ENCODE measurements at places on chromosomes 12 and 14.
A peak's percentile ranks its signal among the peaks of the same experiment; 100 is the strongest.

DNA sequence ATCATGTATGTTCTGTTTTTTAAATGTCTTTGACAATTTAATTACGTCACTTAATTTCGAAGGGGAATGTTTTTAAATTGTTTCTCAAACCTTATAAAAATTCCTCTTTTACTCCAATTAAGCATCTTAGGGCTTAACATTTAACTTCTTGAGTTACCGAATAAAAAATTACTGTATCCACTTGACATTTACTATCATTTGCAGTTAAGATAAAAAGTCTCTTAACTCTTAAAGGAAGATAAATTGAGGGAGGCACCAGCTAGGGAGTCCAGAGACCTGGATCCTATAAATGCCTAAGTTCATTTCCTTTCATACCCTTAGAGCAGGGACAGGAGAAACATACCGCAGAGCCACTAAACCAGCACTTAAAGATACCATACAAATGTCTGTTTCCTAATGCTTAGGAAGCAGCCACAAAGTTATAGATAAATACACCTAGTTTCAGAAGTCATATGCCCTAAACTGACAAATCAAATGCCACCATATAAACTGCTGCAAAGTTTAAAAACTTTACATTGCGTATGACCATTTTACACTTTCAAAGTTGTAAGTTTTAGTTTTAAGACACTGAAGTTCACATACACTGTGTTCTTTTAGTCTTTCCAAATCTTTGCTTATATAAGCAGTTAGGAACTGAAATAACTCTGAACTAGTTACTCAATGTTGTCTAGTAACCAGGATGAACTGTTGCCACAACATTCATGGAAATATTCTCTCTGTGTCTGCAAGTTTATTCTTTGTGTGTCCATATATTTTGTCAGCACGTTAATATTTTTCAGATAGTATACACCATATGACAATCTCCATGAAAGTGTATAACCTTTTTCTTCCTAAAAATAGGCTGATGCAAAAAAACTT is 71.2 kb downstream of the GALNT4 start:
- DNase-seq, result no peak

GRCh38 chr12:41881891-41882805 is 262.5 kb downstream of the GXYLT1 start:
- DNase-seq, result no peak

GRCh38 chr12:18130851-18131250 is 40.9 kb upstream of the RERGL start:
- no peak for DNase-seq

DNA sequence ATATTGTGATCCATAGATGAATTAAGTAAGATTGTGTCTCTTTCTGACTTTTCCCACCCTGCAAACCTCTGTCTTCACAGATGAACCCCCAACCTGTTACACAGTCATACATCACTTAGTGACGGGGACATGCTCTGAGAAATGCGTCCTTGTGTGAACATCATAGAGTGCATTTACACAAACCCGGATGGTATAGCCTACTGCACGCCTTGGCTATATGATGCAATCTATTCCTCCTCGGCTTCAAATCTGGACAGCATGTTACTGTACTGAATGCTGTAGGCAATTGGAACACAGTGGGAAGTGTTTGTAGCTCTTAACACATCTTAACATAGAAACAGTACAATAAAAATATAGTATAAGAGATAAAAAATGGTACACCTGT is 7.4 kb upstream of the TESPA1 start:
- DNase-seq, result no peak

DNA sequence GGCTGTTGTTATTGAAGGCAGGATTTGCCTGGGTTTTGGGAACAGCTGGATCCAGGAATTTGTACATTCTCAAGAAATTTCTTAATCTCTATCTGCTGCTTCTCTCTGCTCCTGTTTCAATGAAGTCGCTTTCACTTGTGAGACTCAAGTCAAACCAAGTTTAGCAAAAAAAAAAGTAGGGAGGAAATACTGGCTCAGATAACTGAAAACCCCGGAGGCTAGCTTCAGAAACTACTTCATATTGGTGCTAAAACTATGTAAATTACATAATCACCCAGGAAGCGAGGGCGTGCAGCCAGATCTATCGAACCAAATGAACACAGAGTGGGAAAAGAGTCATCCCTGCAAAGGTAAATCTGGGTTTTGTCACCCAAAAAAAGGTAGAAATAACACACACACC is 68.3 kb upstream of the FICD start:
- DNase-seq, result no peak

DNA sequence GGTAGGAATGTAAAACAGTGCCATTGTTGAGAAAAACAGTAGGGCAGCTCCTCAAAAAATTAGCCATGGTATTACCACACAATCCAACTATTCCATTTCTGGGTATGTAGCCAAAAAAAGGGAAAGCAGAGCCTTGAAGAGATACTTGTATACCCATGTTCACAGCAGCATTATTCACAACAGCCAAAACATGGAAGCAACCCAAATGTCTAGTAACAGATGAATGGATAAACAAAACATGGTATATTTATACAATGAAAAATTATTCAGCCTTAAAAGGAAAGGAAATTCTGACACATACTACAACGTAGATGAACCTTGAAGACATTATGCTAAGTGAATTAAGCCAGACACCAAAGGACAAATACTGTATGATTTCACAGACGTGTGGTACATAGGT is 67.6 kb upstream of the GNG2 start:
- no peak for DNase-seq

GRCh38 chr12:47141459-47141858 is 61.7 kb upstream of the AMIGO2 start:
- DNase-seq, result no peak

- DNase-seq, result no peak
Measured at GRCh38 chr12:43638806-43639205, 86.8 kb upstream of the ADAMTS20 start.

GRCh38 chr12:101372431-101372830 is 35.1 kb downstream of the ARL1 start:
- DNase-seq, result no peak

GRCh38 chr14:48035836-48036235 is 360.4 kb upstream of the MDGA2 start:
- peak; percentile 76 for DNase-seq

GRCh38 chr12:51972849-51973273 is 21.4 kb downstream of the ACVR1B start:
- DNase-seq, result no peak

GRCh38 chr12:122355706-122356105 is 66.8 kb downstream of the CLIP1 start:
- no peak for DNase-seq

- no peak for DNase-seq
Measured at GRCh38 chr12:55675666-55676065, 32.0 kb downstream of the ITGA7 start.

GRCh38 chr14:94673071-94673470 is 60.9 kb downstream of the SERPINA3 start:
- no peak for DNase-seq

DNA sequence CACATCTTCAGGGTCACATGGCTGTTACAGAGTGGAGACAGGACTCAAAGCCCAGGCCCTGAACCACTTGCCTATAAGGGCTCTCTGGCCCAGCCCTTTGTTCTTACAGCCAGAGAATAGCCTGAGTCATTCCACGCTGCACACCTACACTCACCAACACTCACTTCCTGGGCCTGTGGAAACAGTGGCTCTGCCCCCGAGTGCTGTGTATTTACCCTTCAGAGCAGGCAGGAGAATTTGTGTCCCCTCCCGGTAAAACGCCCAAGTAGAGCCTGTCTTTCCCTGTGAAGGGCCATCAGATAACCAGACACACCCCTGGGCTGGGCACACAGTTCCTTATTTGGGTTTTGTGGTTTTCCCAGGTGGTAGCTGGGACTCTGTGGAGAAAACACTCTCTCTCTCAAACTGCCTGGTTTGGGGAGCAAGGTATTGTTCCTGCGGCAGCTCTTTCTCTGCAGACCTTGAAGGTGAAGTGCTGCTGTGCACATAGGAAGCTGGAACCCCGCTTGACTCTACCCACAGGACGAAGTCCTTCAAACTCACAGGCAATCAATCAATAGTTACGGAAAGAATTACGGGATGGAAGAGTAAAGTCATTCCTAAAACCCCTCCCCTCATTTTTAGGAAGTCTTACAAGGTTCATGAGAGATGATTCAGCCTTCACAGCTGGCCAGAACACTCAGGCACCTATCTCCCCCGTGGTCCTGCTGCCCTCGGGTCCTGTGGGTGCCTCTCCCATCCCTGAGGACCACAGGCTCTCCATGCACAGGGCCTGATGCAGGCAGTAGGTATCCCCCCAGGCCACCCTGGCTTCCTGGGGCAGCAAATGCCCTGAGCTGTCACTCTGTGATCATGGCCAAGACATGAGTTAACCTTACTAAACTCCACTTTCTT is 20.3 kb downstream of the FIGNL2 start:
- DNase-seq, result no peak

DNA sequence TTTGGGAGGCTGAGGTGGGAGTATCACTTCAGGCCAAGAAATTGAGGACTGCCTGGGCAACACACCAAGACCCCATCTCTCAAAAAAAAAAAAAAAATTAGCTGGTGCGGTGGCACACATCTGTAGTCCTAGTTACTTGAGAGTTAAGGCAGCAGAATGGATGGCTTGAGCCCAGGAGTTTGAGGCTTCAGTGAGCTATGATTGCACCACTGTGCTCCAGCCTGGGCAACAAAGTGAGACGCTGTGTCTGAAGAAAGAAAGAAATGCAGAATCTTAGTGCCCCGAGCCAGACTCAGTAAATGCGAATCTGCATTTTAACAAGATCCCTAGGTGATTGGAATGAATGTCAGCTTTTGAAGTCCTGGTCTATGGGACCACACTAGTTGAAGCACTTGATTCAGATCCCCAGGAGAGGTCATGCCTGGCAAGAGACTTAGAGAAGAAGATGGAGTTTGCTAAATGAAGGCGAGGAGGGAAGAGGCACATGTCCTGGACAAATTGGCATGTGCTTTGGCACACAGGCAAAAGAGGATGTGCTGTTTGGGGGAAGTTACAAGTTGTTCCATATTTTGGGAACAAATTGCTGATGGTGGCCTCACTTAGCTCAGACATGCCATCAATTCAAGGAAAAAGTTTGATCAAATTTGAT is 56.6 kb downstream of the DRAM1 start:
- DNase-seq, result no peak

GRCh38 chr12:122965321-122965751 is 927 bp downstream of the ABCB9 start:
- DNase-seq, result no peak

GRCh38 chr12:88834226-88834625 is 254.0 kb upstream of the KITLG start:
- DNase-seq, result no peak

- DNase-seq, result no peak
Measured at GRCh38 chr14:52895000-52895399, 55.9 kb downstream of the FERMT2 start.

DNA sequence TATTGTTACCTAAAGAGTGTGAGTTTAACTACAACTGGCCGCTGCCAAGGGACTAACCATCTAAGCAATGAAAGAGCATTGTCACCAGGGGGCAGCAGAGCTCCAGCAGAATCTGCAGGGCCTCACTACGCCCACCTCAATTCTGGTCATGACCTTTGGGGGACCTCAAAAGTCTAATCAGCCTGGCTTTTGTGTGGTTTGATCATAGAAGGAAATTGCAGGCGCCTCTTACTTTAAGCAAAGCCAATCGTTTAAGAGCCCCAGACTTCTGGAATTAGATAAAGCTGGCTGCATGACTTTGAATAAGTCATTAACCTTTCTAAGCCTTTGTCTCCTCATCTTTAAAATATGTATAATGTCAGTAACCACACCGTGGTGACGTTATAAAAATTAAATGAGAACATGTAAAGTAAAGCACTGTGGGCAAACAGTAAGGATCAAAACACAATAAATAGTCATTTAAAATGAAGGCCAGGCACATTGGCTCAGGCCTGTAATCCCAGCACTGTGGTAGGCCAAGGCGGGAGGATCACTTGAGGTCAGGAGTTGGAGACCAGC is 58.6 kb downstream of the TBX3 start:
- DNase-seq, result peak; percentile 50

DNA sequence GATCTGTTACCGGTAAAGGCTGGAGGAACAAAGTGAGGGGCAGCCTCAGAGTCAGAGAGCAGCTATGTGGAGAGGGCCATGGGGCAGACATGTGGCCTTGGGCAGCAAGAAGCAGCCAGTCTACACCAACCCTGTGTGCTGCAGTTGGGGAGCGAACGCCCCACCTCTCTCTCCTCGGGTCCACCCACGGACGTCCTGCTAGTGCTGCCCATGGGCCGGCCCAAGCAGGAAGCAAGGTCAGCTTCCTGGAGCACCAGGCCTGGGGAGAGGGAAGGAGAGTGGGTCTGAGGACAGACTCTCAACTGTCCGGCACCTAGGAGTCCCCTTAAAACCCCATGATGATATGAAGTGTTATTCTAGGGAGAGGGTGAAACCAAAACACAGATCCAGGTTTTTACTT is 254.8 kb upstream of the FKBP4 start:
- DNase-seq, result no peak

DNA sequence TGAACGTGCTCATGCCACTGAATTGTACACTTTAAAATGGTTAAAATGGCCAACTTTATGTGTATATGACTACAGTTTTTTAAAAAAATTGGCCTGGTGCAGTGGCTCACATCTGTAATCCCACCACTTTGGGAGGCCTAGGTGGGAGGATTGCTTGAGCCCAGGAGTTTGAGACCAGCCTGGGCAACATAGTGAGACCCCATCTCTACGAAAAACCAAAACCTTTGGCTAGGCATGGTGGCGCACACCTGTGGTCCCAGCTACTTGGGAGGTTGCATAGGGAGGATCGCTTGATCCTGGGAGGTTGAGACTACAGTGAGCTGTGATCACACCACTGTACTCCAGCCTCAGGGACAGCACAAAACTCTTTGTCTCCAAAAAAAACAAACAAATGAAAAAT is 5.3 kb downstream of the BRI3BP start:
- no peak for DNase-seq

DNA sequence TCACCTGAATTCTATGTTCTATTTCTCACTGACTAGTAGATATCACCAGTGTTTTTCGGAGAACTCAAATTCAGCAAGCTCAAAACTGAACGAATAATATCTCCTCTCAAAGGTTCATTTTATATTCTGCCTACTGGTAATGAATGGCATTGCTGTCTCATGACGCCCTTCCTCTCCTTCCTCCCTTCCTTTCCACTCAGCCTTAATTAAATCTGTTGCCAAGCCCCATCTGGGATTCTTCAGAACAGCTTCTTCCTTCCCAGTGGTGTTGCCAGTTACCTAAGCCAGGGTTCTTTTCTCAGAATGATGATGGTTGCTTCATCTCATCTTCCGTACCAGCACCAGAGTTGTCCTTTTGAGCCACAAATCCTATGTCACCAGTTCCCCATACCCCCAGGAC is 143.2 kb downstream of the SYNE2 start:
- DNase-seq, result no peak

GRCh38 chr14:69036757-69037506 is 57.8 kb upstream of the ACTN1 start:
- DNase-seq, result no peak

DNA sequence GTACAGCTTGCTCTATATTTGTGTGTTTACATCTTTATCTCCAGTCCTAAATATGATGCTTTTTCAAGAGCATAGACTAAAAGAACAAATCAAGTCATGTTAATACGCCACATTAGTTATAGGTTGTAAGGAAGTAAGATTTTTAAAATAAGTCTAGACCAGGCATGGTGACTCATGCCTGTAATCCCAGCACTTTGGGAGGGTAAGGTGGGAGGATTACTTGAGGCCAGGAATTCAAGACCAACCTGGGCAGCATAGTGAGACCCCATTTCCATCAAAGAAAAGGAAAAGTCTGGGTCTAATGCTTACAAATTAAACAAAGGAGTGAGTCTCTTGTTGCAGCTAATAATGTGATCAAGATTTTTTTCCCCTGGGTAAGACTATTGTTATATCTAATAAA is 118.9 kb downstream of the GPR135 start:
- DNase-seq, result no peak
